ENCODE measurements at places on chromosomes 3 and 15. TPM values are rescaled to one million over a fixed set of nuclear protein-coding genes. Genes with fewer than 3 reads are reported as not detected.

OR5K2 gene
- total RNA-seq: not detected

UACA gene
- total RNA-seq: 34.9 TPM

MAP6D1 gene
- 7.4 TPM for total RNA-seq

NR2F2 gene
- total RNA-seq: 23.9 TPM

All from A549 treated with Mapracorat at 1 μM for 4 hours (cell line).